ENCODE measurements at places on chromosomes 7 and 10. TPM values are rescaled to one million over a fixed set of nuclear protein-coding genes. Genes with fewer than 3 reads are reported as not detected.

GRCh38 chr10:11886851-11887250, 63.7 kb downstream of the PROSER2 start:
- peak; percentile 59 for DNase-seq

Gene LLCFC1
- total RNA-seq: not detected

Gene SPDYE1
- not detected for total RNA-seq

GRCh38 chr7:108604307-108605077, 34.8 kb downstream of the DNAJB9 start:
- no peak for DNase-seq

DNA sequence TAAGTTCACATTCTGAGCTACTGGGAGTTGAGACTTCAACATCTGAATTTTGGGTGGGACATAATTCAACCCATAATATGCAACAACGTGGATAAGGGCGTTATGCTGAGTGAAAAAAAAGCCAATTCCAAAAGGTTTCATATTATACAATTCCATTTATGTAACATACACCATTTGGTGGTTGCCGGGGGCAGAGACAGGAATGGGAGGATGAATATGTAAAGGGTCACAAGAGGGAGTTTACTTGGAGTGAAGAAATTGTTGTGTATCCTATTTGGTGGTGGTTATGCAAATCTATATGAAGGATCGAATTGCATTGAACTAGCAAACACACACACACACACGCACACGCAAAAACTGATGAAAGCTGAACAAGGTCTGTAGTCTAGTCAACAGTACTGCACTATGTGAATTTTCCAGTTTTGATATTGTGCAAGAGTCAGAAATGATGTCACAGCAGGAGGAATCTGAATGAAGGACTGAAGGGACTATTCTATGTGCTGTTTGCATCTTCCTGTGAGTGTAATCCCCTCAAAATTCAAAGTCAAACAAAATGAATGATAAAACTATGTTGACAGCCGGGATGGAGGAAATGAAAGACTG, 249.2 kb upstream of the HABP2 start:
- no peak for DNase-seq

GRCh38 chr7:149830997-149831740, 7.0 kb upstream of the ZNF862 start:
- peak; percentile 26 for DNase-seq

DNA sequence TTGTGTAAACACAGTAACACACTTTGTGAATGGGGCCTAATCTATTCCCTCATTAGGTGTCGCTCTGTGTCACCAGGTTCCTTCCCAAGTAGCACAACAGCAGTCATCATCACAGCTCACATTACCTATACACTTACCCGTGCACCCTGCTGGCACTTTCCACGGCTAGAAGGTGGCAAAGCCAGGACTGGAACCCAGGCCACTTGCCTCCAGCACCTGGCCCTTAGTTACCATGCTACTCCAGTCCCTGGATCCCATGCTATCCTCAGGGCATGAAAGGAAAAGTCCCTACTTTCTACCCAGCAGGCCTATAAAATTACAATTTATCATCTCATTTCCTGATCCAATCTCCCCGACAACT, 18.4 kb downstream of the SMURF1 start:
- no peak for DNase-seq
